ENCODE measurements at places on chromosomes 16 and 17. TPM values are rescaled to one million over a fixed set of nuclear protein-coding genes. Genes with fewer than 3 reads are reported as not detected.

DNA sequence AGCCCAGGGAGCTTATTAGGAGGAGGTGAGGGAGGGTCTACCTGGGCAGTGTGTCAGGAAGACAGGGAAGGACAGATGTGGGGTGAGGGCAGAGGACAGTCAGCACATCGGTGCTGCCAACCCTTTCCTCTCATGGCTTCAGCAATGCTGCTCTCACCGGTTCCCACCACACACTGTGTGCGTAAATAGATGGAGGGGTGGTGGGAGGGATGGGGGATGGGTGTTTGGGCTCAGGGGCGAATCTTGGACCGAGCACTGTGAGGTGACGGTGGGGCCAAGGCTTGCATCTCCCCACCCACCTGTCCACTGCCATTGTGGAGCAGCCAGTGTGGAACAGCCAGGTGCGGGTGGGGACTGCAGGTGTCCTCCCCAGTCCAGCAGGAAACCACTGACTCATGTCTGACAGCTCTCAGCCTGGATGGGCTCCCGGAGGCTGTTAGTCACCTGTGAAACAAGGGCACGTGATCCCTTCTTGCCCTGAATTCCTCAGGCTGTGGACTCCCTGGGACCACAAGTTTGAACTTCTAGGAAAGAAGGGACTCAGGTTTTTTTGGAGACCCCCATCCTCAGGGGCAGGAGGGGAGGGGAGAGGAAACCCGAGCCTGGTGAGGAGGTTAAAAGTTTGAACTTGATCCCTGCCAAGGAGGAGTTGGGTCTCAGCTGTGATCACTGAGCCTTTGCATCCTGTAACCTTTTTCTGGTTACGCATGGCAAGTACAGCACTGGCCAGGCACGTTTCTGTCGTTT is 42.7 kb upstream of the SMPD3 start:
- no peak for DNase-seq

The KRT17 gene
- total RNA-seq = 3,176 TPM

GRCh38 chr16:86878236-86879080 is 300.1 kb downstream of the FOXL1 start:
- DNase-seq = no peak

GRCh38 chr16:66271074-66272060 is 95.1 kb upstream of the CDH5 start:
- no peak for DNase-seq

DNA sequence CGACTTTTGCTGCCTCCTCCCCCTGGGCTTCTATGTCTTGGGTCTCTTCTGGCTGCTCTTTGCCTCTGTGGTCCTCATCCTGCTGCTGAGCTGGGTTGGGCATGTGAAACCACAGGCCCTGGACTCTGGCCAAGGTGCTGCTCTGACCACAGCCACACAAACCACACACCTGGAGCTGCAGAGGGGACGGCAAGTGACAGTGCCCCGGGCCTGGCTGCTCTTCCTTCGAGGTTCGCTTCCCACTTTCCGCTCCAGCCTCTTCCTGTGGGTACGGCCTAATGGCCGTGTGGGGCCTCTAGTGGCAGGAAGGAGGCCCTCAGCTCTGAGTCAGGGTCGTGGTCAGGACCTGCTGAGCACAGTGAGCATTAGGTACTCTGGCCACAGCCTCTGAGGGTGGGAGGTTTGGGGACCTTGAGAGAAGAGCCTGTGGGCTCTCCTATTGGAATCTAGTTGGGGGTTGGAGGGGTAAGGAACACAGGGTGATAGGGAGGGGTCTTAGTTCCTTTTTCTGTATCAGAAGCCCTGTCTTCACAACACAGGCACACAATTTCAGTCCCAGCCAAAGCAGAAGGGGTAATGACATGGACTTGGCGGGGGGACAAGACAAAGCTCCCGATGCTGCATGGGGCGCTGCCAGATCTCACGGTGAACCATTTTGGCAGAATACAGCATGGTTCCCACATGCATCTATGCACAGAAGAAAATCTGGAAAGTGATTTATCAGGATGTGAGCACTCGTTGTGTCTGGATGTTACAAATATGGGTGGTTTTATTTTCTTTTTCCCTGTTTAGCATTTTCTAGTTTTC is 2.3 kb downstream of the GP1BA start:
- peak; percentile 60 for DNase-seq

The TUBD1 gene
- total RNA-seq = 7.4 TPM

DNA sequence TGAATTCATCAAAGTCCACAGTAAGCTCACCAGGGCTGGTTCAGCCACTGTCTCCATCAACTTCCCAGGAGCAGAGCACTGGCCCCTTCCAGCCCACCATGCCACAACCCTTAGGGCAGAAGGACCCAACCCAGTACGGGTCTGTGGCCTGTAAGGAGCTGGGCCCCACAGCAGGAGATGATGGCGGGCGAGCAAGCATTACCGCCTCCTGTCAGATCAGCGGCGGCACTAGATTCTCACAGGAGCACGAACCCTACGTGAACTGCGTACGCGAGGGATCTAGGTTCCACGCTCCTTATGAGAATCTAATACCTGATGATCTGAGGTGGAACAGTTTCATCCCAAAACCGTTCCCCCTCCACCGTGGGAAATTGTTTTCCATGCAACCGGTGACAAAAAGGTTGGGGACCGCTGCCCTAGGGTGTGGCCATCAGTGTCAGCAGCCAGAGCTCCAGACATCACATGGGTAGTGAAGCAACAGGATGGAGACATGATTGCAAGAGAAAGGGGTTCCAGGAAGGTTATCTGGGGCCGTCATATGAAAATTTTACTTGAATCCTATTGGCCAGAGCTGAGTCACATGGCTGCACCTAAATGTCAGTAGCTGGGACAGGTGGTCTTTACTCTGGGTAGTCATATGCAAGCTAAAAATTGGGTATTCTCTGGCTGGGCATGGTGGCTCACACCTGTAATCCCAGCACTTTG is 12.4 kb upstream of the SLC25A19 start:
- no peak for DNase-seq

DNA sequence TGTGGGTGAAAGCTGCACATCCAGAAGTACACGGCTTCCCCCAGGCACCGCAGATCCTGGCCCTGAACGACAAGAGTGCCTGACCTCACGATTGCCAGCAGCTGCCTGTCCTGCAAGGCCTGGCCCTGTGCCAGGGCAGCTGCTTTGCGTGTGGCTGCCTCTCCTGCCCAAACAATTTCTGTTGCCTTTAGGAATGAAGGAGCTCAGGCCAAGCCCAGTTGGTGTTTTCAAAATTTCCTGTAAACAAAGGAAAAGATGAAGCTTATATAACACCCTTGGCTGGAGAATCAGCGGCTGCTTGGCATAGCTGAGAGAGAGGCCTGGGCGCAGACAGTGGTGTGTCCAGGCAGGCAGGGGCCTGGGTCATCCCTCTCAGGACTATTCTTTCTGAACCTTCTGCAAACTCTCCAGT is 11.7 kb upstream of the SLC47A2 start:
- DNase-seq = peak; percentile 58

The STAC2 gene
- total RNA-seq = not detected

DNA sequence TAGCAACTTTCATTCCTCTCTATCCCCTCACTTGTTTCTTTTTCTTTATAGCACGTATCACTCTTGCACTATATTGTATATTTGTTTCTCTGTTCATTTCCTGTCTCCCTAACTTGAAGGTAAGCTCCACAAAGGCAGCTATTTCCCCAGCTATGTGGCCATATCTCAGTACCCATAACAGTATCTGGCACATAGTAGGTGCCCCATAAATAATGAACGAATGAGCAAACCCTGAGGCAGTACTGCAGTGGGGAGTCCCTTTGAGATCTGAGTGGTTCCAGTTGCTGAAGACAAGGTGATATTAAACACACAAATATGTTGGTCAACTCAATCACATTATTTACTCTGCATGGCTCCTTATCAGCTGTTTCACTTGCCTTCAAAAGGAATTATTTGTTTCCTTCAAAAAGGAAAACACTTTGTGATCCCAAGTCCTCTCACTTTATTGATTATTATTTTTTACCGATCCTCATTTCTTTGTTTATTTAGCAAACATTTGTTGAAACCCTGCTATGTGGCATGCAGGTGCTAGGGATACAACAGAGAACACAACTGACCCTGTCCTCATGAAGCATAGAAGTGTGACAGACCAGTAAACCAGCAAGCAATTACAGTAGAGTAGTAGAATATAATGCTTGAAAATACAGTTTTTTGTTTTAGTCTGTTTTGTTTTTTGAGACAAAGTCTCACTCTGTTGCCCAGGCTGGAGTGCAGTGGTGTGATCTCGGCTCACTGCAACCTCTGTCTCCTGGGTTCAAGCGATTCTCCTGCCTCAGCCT is 5.7 kb upstream of the ADAP2 start:
- no peak for DNase-seq

The ADAD2 gene
- total RNA-seq = not detected

- no peak for DNase-seq
Observed at GRCh38 chr16:62657116-62657515, 620.9 kb upstream of the CDH8 start.

GRCh38 chr17:35082073-35082657 is 18.7 kb upstream of the RFFL start:
- peak; percentile 50 for DNase-seq

The CACNA1G gene
- not detected for total RNA-seq

The ITGAD gene
- not detected for total RNA-seq

The NAA38 gene
- total RNA-seq = 148 TPM

The MGAT5B gene
- total RNA-seq = 14.4 TPM

DNA sequence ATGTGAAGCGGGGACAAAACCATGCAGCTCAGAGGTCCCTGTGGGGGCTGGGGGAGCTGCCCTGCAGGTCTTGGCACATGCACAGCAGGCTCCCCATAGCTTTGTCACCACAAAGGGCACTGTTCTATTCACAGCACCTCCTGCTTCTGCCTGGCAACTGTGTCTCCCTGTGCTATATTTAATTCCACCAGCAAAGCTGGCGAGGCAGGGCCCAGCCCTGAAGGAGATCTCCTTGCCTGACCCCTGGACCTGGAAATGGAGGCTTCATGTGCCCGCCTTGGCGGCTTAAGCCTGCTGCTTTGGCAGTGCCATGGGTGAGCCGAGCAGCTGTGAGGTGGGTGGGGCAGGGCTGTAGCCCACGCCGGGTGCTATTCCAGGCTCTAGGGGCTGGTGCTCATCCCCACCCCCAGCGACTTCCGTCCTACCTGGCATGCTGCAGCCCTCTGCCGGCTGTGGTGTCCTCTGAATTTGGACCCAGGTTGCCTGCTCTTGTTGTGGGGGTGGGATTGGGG is 6.8 kb downstream of the LDHD start:
- no peak for DNase-seq

The C16orf74 gene
- total RNA-seq = 20.8 TPM

DNA sequence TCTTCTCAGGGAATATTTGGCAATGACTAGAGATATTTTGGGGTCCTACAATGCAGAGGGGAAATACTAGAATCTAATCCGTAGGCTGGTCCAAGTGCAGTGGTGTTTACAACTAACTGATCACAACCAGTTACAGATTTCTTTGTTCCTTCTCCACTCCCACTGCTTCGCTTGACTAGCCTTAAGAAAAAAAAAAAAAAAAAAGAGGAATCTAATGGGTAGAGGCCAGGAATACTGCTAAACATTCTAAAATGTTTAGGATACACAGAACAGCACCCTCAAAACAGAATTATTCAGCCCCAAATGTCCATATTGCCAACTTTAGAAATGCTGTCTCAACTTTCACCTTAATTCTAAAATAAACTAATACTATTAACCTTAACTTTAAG is 49.0 kb upstream of the SKAP1 start:
- DNase-seq = no peak

DNA sequence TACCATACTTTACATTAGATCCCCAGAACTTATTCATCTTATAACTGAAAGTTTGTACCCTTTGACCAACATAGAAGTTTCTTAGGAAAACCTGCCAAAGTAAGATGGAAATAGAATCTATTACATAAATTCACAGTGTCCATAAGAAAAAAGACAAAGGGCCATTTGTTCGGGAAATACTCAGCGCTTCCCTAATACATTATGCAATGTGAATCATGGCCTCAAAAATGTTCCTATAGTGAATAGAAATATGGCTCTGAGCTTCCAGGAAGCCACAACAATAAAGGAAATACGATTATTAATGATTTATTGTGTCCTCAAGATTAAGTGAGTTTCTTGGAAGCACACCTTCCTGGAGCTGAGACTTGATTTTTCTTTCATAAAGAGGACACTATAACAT is 51.5 kb downstream of the GPRC5B start:
- DNase-seq = no peak

DNA sequence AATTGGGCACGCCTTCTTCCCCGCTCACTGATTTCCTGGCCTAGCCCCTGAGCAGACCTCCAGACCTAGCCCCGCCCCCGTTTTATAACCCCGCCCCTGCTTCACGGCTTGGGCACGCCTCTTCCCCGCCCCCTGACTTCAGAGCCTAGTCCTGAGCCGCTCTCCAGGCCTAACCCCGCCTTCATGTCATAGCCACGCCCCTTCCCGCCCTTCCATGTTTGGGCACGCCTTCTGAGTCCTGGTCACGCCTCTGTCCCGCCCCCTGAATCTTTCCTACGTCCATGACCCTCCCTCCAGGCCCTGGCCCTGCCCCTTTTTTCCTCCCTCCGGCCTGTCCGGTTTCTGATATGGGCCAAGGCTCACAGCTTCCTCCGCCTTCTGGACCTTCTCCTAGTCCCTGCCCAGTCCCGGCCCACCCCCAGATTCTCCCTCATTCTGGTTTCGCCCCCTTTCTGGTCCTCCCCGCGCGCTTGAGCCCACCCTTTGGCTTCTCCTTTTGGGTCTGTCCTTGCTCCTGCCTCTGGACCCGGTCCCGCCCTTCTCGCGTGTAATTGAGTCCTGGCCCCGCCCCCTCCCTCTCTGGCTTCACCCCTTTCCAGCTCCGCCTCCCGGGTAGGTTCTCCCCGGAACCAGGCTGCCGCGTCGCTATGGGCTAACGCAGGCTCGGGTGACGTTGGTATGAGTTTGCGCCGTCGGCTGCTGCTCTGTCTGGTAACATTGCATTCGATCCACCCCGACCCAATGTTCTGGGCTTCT is 15.1 kb upstream of the EEF2K start:
- peak; percentile 99 for DNase-seq

The SLC5A11 gene
- not detected for total RNA-seq

The GIT1 gene
- total RNA-seq = 52.6 TPM

- DNase-seq = no peak
Observed at GRCh38 chr16:22092143-22092933, at the start of gene VWA3A. Gene VWA3A, plus strand, starts transcription at chr16:22092541. Its CDS starts 97 bp downstream, at chr16:22092638.

The CCDC200 gene
- not detected for total RNA-seq

The GDPD3 gene
- total RNA-seq = 0.50 TPM

The CCT6B gene
- 1.9 TPM for total RNA-seq

- no peak for DNase-seq
Observed at GRCh38 chr17:48552466-48553189, 7.7 kb upstream of the HOXB2 start.

The COX6A2 gene
- total RNA-seq = not detected

The KRTAP3-2 gene
- not detected for total RNA-seq

- DNase-seq = no peak
Observed at GRCh38 chr17:34161690-34162089, 93.4 kb upstream of the CCL2 start.

The CMTR2 gene
- 31.2 TPM for total RNA-seq

- no peak for DNase-seq
Observed at GRCh38 chr17:10156599-10156947, 41.8 kb downstream of the GAS7 start.

The TBCD gene
- total RNA-seq = 60.7 TPM

The TMEM11 gene
- 23.9 TPM for total RNA-seq

DNA sequence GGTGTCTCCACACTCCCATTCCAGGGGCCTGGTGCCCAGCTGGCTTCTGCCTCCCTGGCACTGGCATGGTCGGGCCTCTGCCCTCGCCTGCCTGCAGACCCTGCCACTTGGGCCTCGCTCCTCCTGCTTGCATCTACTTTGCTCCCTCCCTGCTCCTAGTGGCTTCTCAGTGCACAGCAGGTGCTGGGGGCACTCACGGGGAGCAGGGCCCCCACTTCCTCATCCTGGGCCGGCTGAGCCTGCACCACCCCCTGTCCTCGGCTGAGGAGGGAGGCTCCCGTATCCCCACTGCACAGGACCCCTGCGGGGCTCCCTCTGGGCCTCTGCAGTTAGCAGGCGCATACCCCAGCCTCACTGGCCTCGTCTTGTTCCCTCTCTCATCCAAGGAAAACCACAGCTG is 35.2 kb downstream of the CIBAR2 start:
- no peak for DNase-seq
